Activated CD8-positive, alpha-beta memory T cell treated with anti-CD3 and anti-CD28 coated beads for 4 hours (primary cell): ENCODE measurements at places on chromosomes 7 and 10.

- no peak for DNase-seq
Observed at GRCh38 chr7:154699417-154699816, 303.5 kb downstream of the PAXIP1 start.

DNA sequence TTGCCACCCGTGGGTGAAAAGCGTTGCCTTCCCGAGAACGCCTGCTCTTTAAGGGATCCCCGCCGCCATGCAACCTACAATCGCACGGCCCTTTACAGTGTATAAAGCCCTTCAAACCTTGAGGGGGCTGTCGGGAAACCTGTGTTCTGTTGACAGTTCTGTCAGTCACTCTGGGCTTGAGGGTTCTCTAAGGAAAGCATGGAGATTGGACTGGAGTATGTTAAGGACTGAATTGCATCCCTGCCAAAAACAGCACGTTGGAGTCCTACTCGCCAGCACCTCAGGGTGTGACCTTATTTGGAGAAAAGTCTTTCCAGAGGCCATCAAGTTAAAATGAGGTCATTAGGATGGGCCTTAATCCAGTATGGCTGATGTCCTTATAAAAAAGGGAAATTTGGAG lies 70.6 kb downstream of the PFKFB3 start:
- no peak for DNase-seq

DNA sequence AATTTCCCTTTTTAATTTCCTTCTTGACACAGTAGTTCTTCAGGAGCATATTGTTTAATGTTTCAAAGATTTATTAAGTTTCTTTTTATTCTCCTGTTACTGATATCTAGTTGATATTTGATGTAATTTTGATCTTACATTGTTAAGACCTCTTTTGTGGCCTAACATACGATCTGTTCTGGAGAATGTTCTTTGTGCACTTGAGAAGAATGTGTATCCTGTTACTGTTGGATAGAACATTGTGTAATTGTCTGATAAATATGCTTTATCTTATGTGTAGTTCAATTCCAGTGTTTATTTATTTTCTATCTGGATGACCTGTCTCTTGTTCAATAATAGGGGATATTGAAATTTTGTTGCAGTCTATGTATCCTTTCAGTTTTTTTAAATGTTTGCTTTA lies 106.7 kb downstream of the ITGB1 start:
- no peak for DNase-seq

- no peak for DNase-seq
Observed at GRCh38 chr7:143419880-143420279, 11.2 kb upstream of the EPHA1 start.

DNA sequence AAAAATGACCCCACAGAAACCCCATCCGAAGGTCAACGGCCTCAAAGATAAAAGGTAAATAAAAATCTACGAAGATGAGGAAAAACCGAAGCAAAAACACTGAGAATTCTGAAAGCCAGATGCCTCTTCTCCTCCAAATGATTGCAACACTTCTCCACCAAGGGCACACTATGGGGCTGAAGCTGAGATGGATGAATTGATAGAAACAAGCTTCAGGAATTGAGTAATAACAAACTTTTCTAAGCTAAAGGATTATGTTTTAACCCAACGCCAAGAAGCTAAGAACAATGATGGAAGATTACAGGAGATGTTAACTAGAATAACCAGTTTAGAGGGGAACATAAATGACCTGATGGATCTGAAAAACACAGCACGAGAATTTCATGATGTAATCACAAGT lies 127.8 kb downstream of the MACC1 start:
- DNase-seq: no peak

DNA sequence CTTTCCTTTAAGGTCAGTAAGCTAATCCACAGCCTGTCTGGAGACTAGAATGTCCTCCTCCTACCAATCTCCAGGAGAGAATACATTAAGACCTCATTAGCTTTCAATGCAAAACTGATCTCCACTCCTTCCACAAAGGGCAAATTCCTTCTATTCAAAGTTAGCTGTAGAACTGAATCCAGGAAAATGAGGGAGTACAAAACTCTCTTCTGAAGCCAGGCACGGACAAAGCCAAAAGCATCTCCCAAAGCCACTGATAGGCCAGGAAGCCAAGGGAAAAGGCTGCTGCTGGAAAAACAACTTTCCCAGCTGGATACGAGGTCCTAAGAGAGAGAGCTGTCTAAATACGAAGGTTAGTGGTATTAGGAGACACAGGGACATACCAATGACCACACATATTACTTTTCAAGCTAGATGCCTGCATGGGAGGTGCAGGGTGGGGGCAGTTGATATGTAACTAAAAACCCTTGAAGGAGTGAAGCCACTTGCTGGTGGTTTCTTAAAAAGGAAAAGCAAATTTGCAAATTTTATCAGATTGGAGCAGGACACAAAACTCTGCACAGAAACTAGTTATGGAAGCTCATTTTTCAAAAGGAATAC lies 43.6 kb downstream of the MKX start:
- no peak for DNase-seq

GRCh38 chr10:1552881-1553670 lies 184.2 kb downstream of the ADARB2 start:
- no peak for DNase-seq

DNA sequence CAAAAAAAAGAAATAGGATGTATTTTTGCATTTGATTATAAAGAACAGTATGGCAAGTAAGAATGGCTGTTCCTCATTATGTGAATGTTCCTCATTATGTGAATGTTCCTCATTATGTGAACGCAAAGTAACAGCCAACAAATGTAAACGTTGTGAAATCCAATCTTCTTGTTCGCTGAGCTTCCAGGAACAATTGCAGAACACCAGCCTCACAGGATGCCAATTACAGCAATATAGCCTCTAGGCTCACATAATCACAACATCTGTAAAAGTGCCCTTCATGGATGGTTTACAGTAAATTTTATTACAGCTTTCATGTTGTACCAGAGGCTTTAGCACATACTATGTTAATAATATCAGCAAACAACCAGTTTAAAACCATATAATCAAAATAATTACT lies 71.6 kb downstream of the THSD7A start:
- no peak for DNase-seq

DNA sequence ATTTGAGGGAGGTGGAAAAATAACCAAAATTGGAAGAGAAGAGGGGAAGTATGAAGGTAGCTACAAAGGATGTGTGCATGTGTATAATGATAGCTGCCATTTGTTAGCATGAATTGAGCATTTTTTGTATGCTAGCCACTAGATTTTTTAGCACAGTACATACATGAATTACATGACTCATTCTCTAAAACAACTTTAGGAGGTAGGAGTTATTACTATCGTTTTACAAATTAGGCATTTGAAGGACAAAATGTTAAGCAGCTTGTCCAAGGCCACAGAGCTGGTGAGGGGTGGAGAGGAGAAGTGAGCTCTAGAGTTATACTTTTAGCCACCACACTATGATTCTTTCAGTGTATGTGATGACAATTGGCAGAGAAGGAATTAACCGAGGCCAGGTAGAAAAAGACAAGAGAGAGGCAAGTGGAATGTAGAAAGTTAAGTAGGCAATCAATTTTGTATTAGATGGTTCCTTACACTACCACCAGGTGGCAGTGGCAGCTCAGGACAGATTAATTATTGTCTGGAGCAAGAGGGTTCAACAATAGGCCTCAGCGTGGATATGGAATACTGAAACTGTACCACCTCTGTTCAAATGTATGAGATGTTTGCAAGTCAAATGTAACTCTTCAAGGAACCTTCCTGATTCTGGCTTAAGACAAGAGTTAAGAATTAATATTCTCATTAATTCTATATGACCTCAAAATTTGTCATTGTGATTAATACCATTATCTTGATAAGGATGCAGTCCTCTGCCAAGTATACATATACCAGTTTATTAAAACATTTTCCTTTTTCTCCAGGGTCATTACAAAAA lies 128.0 kb downstream of the MBL2 start:
- DNase-seq: no peak

GRCh38 chr10:59901470-59901869 lies 4.9 kb downstream of the CCDC6 start:
- DNase-seq: no peak

DNA sequence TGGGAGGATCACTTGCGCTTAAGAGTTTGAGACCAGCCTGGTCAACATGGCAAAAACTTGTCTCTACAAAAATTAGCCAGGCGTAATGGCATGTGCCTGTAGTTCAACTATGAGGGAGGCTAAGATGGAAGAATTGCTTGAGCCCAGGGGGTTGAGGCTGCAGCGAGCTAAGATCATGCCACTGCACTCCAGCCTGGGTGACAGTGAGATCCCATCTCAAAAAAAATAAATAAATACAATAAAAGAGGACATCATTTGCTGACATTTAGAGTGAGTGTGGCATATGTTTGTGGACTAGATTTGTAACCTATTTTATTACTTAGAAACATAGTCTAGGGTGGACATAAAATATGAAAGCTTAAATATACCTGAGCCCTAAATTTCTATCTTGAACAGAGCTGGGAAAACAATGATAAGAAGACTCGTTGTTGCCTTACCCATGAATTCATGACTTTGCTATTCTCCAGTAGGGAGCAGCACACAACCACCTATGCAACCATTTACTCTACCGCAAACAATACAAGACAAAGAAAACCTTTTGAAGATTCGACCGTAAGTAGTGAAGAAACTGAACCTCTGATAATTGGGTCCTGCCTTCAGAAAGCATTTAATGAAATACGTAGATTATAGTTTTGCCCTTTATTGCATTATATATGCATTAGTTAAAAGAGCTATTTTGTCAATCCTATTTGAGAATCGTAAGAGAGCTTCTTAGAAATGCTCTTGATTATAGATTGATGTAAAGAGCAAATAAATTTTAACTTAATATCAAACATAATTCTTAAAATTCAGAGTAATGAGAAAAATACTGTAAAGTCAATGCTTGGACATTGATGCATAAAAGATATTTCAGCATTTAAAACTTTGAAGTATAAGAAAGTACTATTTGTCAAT lies 83.5 kb downstream of the GNAT3 start:
- DNase-seq: no peak

DNA sequence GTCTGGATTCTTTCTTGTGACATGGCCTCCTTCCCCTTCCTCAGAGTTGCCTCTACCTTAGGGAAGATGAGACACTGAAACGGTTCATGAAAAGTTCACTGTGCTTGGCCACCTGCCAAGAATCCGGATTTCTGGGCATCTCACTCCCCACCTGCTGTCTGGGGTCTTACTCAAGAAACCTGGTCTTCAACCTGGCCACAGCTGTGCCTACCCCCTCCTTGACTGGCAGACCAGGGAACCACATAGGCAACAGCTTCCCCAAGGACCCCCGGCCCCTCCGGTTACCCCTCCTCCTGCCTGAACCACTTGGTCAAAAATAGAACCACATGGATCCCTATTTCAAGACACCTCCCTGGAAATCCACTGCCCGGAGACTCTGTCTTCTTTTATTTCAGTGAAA lies 58.7 kb upstream of the NANOS1 start:
- no peak for DNase-seq

GRCh38 chr7:126803060-126803665 lies 449.6 kb downstream of the GRM8 start:
- DNase-seq: no peak

DNA sequence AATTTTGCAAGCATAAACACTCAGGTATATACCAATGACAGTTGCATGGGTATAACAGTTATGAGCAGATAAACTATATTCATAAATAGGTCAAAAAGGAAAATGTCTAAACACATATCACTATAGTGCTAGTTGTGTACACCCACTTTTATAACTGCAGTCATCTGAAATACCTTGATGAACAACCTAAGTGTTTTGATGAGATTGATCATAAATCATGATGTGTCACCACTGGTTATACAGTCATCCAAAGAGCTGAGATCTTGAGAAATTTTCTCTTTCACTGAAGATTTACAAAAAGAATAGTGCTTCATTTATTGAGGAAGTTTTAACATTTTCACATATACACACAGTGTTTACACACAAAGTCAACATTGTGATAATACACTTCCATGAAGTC lies 78.6 kb upstream of the SLC25A13 start:
- no peak for DNase-seq

- DNase-seq: no peak
Observed at GRCh38 chr10:89283936-89284475, 17.8 kb upstream of the IFIT2 start.

- DNase-seq: no peak
Observed at GRCh38 chr7:64666663-64667050, 724 bp downstream of the ZNF107 start.

DNA sequence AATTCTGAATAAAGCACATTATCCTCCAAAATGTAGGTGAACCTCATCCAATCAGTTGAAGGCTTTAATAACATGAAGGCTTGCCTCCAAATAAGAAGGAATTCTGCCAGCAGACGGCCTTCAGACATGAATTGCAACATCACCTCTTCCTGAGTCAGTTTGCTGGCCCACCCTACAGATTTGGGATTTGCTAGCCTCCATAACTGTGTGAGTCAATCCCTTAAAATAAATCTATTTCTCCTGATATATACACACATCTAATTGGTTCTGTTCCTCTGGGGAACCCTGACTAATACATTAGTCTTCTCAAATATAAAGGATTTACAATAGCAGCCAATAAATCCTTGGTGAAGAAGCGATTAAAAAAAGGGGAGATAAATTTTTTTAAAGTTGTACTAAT lies 34.8 kb upstream of the OSBPL3 start:
- DNase-seq: no peak

DNA sequence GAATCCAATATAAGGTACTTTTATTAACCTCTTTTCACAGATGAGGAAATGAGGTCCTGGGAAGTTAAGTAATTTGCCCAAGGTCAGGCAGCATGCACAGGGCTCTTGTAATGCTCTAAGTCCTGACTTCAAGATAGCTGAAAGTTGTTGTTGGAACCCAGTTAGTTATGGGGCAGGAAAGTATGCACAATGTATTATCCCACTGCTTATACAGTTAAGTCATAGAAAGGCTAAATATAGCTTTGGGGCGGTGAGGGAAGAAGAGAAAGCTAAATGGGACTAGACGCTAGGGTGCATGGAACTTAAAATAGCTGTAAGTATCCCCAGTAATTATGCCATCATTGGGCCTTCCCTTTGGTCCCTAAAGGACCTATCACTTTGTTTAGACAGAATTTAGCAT lies 9.2 kb downstream of the GLCCI1 start:
- no peak for DNase-seq

DNA sequence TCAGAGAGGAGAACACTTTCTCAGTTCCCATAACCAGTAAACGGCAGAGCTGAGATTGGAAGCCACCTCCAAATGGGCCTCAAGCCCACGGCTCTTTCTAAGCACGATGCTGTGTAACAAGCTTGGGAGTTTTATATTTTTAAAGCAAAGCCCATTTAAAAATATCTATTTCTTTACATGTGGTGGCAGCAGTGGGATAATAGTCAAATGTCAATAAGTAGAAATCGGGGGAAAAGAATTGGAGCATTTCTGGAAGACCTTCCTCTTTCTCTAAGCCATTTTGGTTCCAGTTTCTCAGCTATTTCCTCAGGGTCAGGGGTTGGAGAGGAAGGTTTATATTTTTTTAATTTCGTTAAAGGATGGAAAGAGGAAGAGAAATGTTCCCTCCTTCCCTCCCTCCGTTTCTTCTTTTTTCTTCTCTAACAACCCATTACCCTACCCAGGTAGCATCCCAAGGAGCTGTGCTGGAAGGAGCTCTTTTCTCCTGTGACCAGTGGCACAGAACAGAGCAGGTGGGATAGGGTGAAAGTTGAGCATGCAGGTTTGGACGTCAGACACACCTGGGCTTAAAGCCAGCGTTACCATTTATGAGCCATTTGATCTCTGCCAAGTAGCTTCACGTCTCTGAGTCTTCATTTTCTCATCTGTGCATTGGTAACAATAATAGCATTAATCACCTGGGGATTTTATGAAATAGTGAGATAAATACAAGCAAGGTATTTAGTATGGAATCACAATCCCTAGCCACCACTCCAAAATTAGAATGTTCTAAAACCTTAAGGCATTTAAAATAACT lies 515.7 kb downstream of the RPS24 start:
- no peak for DNase-seq
